Foreskin fibroblast (primary cell): ENCODE measurements at places on chromosomes 13 and 19.

GRCh38 chr13:31639443-31640163 lies 99.7 kb upstream of the RXFP2 start:
- no peak for DNase-seq

DNA sequence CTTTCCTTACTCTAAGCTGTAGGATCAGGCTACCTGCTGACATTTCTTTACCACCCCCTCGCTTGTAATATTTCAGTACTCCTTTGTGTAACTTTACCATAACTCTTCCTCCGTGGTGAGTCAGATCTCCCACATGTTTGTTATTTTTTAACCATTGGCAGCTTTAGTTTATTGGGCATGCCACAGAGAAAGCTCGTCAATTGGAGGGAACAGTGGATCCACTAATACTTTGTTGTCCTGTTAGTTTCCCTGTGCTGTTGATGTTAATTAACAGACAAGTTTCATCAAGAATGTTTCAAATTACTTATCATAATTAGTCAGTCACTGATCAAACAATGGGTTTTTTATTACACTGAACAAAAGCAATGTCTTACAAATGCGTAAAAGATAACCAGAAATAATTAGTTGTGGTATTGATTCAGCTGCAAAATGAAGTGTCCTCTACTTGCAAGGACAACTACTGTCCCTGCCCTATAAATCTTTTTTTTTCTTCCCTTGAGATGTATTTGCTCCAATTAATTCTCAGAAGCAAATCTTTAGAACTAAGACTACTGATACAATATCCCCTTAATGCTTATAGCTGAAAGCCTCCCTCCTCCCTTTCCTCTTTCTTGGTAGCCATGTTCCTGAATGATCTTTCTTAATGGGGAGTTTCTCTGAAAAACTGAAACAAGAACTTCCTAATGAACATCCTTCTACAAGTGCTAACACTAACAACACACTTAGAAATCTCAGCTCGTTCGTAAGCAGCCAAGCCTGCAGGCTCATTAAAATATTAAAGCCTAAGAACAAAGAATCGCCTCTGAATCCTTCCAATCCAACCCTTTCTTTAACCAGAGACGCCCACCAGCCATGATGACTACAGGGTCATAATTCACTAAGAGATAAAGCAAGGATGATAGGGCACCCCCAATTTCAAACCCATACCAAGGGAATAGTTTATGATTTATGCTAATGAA lies 22.2 kb downstream of the EFNB2 start:
- peak; percentile 40 for DNase-seq

- DNase-seq, result no peak
Measured at GRCh38 chr19:39152066-39152465, 26.5 kb downstream of the PAK4 start.

DNA sequence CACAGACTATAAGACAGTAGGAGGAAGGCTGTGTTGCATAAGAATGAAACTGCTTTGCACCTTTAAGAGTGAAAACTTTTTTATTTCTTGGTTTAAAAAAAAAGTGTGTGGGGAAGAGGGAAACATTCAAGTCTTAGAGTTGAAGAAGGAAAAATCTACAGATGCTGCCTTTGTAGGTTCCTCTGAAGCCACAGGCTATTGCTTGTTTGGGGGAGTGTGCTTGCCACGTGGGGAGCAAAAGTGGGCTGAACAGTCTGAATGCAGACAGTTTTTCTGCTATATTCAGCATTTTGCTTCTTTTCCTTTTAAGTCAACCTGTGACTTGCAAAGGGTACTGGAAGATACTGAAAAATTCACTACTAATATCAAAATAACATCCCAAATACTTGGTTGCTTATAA lies 36.9 kb downstream of the EFNB2 start:
- DNase-seq, result no peak

DNA sequence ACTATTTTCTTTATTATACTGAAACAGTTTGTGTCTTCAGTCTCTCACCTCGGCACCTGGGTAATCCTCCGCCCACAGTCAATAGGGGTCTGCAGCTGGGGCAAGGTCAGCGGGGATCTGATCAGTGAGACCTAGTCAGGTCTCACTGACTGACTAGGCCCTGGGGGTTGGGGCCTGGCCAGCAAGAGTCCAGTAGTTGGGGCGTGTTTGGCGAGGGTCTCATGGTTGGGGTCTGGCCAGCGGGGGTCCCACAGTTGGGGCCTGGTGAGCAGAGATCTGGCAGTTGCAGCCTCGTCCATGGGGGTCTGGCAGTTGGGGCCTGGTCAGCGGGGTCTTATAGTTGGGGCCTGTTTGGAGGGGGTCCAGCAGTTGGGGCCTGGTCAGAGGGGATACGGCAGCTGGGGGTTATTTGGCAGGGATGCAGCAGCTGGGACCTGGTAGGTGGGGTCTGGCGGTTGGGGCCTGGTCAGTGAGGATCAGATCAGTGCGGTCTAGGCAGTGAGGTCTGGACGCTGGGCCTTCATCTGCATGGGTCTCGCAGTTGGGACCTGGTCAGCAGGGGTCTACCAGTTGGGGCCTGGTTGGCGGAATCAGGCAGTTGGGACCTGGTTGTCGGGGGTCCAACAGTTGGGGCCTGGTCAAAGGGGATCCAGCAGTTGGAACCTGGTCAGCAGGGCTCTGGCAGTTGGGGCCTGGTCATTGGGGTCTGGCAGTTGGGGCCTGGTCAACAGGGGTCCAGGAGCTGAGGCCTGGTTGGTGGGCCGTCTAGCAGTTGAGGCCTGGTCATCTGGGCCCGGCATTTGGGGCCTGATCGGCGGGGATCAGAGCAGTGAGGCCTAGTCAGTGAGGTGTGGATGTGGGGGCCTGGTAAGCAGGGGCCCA lies 61.1 kb upstream of the TPM4 start:
- DNase-seq, result no peak

- DNase-seq, result no peak
Measured at GRCh38 chr19:3481241-3482090, 1.1 kb upstream of the SMIM24 start.

DNA sequence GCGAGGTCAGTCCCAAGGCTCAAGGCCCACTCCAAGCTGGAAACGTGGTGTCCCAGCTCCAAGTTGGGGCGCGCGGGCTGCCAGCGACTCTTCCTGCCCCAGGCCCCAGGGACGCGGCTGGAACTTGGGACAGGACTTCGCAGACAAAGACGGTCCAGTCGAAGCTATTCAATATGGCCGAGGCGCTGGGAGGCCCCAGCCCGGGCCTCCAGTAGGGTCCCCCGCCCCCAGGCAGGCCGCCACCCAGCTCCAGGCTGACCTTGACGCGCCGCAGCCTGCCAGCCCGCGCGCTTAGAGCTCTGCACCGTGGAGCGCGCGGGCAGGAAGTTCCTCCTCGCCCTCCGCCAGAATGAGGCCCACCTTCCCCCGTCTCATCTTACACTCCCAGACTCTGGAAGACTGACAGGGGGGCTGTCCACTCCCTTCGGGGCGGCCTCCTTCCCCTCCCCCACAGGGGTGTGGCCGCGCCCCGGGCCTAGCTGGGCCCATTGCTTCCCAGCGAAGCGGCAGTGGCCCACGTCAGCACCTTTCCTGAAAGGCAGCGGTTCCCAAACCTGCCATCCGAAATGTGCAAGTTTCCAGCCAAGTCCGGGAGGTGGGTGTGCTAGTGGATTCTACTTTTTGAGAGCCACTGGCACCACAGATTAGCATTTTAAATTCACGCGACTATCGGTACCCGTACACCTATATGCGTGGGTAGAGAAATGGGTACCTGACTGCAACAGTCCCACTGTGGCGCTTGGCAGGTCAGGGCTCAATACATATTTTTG lies at the start of gene CCDC8:
TSS of gene CCDC8 (minus strand) at position 303 of the 770 bp plus-strand sequence. CDS start 754 bp downstream, outside the sequence.
- DNase-seq, result peak; percentile 96

DNA sequence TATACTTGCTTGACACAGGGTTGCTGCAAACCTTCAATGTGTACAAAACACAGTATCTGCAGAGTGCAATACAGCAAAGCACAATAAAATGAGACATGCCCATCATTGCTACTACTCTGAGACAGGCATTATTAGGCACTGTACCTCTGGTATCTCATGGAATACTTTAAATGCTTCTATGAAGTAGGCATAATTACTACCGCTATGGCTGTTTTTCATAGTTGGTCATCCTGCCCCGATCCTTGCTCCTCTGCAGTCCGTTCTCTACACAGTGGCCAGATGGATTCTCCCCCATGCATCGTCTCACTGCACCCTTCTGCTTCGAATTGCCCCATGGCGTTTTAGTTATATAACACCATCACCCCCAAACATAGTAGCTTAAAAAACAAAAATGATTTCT lies 83.0 kb upstream of the UBL3 start:
- no peak for DNase-seq

GRCh38 chr19:17762505-17763229 lies 11.4 kb downstream of the FCHO1 start:
- peak; percentile 75 for DNase-seq

DNA sequence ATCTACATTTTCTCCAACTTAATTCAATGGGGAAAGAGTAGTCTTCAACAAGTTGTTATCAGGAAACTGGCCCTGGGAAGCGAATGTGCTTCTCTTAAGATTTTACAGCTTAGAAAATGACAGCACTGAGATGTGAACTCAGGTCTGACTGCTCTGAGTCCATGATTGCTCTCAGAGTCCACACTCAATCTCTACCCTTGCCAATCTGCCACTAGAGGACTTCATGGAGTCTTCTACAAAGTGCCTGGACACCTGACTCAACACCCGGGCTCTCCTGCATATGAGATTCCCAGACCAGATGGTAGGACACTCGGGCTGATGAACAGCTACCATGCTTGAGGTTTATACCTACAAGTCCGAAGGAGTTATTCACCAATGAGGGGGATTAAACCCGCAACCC lies 74.8 kb downstream of the ABCC4 start:
- DNase-seq, result no peak

- no peak for DNase-seq
Measured at GRCh38 chr19:1291761-1292418, 6.2 kb downstream of the EFNA2 start.

DNA sequence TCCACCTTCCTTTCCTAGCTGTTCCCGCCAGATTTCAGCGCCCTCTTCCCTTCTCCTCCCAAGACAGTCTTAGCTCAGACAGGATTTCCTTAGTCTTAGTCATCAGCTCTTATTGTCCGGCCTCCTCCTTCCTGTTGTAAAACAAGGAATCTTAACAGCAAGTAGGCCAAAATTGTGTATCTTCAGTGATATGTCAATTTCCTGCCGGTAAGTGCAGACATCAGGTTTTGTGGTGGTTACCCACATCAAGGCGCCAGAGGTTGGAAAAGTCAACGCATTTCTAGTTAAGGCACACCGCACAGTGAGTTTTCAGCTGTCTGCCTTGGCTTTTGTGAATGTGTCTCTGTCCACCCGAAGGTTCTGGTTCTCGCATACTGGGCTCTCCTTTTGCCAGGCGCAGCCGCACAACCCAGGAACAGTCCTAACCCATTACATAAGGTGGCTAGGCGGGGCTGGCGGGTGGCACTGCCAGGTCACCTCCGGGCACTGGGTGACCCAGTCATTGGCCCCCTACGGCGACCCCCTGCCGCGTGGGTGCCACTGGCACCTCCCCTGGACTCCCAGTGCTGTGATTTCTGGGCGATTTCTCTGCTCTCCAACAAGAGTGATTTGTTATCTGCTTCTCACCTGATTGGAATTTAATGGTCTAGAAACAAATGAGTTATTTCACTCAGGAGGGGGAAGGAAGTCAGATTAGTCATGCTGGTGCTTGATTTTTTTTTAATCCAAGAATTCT lies 12.9 kb downstream of the COL4A2 start:
- peak; percentile 64 for DNase-seq

DNA sequence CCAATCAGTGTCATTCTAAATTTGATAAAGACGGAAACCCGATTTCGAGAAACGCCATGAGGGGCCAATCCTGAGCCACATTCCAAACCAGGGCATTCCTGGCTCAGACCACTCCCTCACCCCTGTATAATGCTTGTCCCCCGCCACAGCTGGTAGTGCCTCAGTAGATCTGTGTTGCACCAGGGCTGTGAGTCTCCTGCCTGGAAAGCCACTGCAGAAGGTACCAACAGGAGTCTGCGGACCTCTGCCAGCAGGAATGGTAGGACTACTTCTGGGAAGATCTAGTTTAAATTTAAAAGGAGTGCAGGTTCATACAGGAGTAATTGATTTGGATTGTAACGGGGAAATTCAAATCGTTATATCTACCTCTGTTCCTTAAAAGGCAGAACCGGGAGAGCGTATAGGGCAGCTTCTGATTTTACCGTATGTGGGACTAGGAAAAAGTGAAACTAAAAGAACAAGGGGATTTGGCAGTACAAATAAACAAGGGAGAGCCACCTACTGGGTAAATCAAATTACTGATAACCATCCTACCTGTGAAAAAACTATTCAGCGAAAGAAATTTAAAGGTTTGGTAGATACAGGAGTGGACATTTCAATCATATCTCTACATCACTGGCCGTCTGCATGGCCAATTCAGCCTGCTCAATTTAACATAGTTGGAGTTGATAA lies 20.8 kb upstream of the ZNF266 start:
- DNase-seq, result no peak

GRCh38 chr19:50322234-50322633 lies 6.9 kb downstream of the KCNC3 start:
- DNase-seq, result no peak

DNA sequence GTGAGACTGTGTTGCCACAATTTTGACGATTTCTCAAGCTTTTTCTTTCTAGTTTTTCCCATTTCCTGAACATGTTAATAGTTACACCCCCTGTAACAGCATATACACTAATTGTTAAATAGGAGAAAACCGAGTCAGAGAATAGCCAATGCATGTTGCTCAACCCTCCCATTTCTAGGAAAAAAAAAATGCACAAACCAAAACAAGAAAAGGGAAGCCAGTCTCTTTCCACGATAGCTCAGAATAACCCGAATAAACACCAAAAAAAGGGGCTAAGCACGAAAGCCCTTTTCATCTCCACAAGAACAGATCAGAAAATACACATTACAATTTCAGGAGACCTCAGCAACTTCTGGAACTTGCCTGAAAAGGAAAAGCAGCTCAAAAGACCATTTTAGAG lies 16.3 kb downstream of the LATS2 start:
- DNase-seq, result peak; percentile 29

DNA sequence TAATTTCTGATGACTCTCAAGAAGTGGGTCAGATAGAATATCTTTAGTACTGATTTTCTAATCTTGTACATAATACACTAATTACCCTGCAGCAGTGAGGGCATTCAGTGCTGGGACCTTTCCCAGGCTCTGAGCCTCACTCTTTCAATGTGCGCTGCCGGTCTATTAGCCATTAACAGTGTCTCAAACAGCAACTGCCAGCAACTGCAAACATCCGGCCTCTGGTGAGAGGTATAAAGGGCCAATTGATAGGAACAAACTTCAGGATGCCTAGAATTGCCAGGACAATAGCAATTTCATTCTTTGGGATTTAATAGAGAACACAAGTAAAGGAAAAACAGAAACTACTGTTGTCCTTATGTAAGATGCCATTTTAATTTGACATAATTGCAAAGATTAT lies 604.4 kb upstream of the SPRY2 start:
- peak; percentile 7 for DNase-seq
